Small intestine (tissue), 16 donors: ENCODE measurements at places on chromosomes 6 and 20. TPM values are rescaled to one million over a fixed set of nuclear protein-coding genes. Genes with fewer than 3 reads are reported as not detected.

DNA sequence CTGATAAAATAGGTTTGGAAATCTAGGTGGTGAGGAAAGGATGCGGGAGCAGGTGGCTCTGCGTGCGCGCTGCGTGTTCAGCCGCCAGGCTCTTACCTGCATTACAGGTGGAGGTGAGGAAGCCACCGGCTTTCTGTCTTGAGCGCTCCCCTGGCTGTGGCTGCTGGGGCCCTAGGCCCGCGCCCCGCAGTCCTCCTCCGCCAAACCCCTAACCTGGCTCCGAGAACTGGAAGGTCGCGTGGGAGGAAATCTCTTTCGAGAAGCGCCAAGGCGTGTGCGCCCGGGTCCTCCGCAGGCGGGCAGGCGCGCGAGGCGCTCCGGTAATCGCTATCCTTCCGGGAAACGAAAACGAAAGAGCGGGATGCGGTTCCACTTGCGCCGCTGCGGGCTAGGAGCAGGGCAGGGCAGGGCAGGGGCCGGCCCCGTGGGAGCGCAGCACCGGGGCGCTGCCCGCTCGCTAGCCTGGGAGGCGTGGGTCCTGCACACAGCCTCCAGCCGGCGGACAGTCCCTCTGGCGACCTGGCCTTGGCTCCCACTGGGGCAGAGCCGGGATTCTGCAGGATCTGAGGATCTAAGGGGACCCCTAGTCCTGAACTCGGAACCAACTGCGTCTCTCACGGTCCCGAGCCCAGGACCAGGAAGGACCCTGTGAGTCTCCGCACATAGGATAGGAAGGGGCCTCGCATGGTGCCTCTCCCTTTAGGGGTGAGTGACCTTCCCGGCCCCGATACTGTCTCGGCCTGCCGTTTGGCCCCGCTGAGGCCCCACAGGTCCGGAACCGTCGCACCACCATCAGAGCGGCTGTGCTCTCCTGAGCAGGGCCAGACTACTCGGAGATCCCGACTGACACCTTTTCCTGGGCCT is at the start of gene ETV7:
ETV7 (minus strand) TSS at position 230 of the 864 bp plus-strand sequence; CDS start at position 102, 128 bp downstream.
- peak; percentile 88 for DNase-seq

GRCh38 chr6:72547020-72547419 is 74.8 kb upstream of the KCNQ5 start:
- DNase-seq = no peak

GRCh38 chr6:13373488-13373886 is 45.1 kb upstream of the TBC1D7 start:
- DNase-seq = no peak

GRCh38 chr6:105210932-105211531 is 31.2 kb upstream of the POPDC3 start:
- no peak for DNase-seq

GRCh38 chr6:37861452-37861851 is 41.9 kb downstream of the ZFAND3 start:
- no peak for DNase-seq

Gene AKAP7
- polyA plus RNA-seq = 85.5 TPM

DNA sequence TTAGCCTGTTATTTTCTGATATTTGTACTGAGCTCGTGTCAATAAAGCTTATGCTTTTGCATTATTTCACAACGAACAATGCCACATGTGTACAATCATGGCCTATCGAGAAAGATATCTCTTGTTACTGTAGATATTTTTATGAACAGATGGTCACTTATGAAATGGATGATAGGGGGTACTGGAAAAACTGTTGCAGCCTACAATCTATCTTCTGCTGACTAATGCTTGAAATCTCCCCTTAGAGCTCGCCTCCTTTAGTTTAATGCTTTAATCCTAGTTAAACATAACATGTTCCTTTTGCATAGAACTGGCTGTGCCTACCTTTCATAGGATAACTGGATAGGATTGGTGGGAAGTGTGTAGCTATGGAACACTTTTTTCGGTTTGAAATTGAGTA is 296.2 kb downstream of the FARS2 start:
- DNase-seq = no peak

DNA sequence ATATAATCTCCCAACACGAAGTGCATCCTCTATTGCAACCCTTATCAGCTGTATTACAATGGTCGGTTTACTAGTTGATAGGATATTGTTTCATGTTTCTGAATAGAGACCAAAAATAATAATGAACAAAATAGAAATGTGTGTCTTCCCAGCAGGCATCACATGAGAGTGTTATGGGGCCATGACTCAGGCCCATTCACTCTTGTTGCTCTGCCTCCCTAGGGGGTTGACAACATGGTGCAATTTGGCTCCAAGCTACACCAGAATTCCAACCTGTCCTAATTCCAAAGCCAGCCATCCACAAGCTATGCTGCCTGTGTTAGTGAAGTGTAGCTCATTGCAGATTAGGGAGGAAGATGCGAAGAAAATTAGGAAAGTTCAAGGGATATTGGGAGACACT is 13.1 kb upstream of the SAYSD1 start:
- DNase-seq = no peak

DNA sequence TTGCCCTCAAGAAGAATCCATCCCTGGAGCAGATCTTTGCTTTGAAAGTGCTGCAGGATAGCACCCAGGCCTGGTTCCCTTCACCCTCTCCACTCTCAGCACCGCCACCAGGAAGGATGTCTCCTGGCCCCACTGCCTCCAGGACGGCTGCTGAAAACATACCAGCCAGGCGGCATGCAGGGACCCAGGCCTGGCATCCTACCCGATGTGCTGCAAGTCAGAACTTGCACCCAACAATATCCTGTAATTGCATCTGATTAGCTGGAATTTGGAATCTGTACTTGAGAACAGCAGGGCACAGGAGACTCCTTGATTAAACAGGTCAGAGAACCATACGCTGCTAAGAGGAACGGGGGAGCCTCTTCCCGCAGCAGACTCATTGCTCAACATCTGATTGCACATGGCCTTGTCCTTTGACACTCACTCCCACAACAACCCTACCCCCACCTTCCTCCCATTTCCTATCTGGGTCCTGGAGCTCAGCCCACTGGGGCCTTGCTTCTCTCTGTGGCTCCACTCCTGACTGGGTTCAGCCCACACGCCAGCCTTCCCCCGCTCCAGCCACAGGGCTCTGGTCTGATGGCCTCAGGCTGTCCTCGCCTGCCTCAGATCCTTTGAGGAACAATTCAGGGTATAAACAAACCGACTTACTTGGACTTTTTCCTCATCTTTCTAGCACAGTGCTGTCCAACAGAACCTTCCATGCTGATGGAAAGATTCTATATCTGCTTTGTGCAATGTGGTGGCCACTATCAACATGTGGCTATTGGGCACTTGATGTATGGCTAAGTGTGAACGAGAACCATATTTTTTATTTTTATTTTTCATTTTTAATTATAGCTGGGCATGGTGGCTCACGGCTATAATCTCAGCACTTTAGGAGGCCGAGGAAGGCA is 78.0 kb downstream of the FGD2 start:
- peak; percentile 98 for DNase-seq

- peak; percentile 33 for DNase-seq
These were observed 9.4 kb upstream of the SRC start for GRCh38 chr20:37336369-37337207.

GRCh38 chr6:157586088-157586414 is 205.1 kb downstream of the ZDHHC14 start:
- no peak for DNase-seq

GRCh38 chr20:64056889-64057627 is 5.9 kb upstream of the TCEA2 start:
- DNase-seq = no peak

DNA sequence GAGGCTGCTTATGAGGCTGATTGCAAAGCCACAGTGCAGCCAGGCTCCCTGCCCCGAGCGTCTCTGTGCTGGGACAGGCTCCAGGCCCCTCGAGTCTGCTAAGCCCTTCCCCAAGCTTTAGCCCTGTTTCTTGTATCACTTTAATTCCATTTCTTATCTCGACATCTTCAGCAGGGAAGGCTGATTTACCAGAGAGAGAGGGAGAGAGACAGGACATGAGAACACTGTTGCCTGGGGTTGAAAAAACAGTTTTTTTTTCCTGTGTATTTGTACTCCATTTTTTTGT is 386.5 kb downstream of the SMOC2 start:
- DNase-seq = no peak

- peak; percentile 24 for DNase-seq
These were observed 18.1 kb downstream of the BPI start for GRCh38 chr20:38321959-38322598.

Gene KCNG1
- polyA plus RNA-seq = 1.3 TPM

Gene C20orf204
- 1.8 TPM for polyA plus RNA-seq

DNA sequence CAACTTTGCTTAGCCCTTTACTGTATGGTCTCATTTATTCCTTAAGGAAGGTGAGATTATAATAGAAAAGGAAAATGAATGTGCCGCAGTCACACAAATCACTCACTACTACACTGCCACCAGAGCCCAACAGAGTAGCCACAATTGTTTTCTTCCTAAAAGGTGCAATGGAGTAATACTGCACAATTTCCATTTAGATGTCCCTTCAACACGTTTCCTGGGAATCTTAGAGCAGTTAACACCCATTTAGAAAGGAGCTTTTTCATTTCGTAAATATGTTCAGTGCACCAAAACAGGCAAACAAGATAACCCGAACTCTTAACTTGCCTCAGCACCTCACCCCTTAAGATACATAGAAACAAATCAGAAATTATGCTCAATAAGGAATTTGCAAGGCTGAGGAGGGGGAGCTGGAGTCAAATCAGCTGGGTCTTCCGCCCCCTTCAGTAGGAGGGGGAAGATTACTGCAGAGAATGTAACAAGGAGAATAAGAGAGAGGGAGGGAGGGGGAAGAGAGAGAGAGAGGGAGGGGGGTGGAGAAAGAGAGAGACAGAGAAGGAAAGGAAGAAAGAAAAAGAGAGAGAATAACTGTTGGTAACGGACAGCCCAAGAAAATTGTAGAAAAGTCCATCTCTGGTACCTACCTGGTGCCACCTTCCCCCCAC is 155.5 kb downstream of the BCAS1 start:
- peak; percentile 22 for DNase-seq

Gene CCND3
- 34.0 TPM for polyA plus RNA-seq

GRCh38 chr6:22108199-22108598 is 188.6 kb downstream of the PRL start:
- DNase-seq = no peak

- DNase-seq = no peak
These were observed 40.3 kb upstream of the SIM1 start for GRCh38 chr6:100504786-100505737.

Gene MACROD2
- polyA plus RNA-seq = 1.1 TPM

Gene CTAGE9
- polyA plus RNA-seq = not detected

GRCh38 chr20:22447447-22447778 is 137.0 kb downstream of the FOXA2 start:
- DNase-seq = no peak

- no peak for DNase-seq
These were observed 23.5 kb downstream of the PTCHD4 start for GRCh38 chr6:48087448-48087847.

GRCh38 chr6:154471609-154472362 is 38.7 kb downstream of the CNKSR3 start:
- no peak for DNase-seq

Gene ARMH2
- polyA plus RNA-seq = not detected

- no peak for DNase-seq
These were observed 10.7 kb upstream of the LAMP5 start for GRCh38 chr20:9503526-9504245.

GRCh38 chr6:116933485-116933884 is 56.4 kb downstream of the RFX6 start:
- no peak for DNase-seq

Gene TMEM242
- 3.8 TPM for polyA plus RNA-seq

- no peak for DNase-seq
These were observed 18.3 kb upstream of the SHLD1 start for GRCh38 chr20:5731753-5732366.

Gene GPR6
- 0.04 TPM for polyA plus RNA-seq

DNA sequence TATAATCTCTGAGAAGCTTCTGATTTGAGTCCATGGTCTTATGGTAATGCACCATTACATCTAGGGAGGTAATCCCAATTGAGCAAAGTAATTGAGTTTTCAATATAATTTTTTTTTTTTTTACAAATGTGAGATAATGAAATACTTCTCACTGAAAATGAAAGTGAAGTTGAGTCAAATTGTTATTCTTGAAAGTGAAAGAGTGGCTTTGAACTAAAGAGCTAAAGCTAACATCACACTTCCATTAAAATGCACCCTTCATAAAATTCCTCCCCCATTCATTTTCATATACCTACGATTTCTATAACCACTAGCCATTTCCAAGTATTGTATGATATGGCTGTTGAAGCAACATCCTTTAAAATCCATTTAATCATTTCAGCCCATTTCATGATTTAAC is 149.1 kb upstream of the IMPG1 start:
- no peak for DNase-seq

Gene SLC12A5
- 2.1 TPM for polyA plus RNA-seq

DNA sequence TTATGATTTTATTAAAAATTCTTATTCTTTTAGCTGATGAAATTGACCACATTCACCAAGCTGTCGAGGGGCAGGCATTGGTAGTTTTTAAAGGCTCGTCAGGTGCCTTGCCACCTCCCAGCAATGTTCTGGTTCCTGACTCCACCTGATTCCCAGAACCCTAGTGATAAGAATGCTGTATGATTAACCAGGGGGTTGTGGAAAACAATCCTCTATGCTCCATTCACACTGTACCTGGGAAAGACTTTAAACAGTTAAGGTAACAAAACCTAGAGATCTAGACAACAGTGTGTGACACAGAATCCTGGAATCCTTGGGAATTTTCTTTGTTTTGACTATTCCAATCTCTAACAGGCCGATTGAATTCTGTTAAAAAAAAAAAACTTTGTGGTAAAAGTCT is 165.7 kb upstream of the OLIG3 start:
- DNase-seq = peak; percentile 69

- DNase-seq = no peak
These were observed 114.5 kb downstream of the SYCP2 start for GRCh38 chr20:59818911-59819310.

Gene RBM24
- 0.67 TPM for polyA plus RNA-seq

- DNase-seq = peak; percentile 35
These were observed 113.1 kb downstream of the ADAT2 start for GRCh38 chr6:143337201-143337949.

DNA sequence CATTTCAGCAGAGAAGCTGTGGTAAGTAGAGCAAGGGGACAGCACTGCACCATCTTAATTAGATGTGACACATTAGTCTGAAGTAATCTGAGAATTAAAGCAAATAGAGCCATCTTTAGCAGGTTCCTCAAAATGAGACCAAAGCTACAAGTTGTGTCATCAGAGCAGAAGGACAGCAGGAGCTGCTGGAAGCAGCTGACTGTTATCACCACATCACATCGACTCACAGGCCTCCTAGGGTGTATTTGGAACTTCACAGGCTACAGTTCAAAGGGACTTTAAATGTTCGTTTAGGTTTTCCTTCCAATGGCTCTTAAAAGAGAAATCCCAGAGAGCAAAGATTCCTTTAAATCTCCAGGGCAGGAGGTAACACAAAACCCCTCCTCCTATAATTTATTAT is 69.5 kb downstream of the LCA5 start:
- no peak for DNase-seq

DNA sequence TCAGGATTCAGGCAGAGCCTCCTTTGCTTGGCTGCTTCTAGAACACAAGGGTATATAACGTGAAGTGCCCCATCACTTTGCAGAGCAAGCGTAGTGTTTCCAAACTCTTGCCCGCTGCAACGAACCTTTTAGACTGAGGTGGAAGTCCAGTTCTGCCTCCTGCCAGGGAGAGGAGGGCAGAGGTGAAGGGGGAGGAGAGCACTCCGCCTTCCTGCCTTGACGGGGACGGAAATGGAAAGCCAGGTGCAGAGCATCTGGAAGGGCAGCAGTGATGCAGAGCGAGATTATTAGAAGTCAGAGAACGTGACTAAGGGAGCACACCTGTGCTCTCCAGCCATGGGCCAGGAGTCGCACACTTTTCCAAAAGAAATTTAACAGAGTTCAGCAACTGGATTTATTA is 63.4 kb downstream of the RREB1 start:
- DNase-seq = peak; percentile 88

- no peak for DNase-seq
These were observed 109.0 kb downstream of the HMGCLL1 start for GRCh38 chr6:55469951-55470366.
